A549 treated with GW870086 at 1 μM for 4 hours (cell line): ENCODE measurements at places on chromosomes 4 and X. TPM values are rescaled to one million over a fixed set of nuclear protein-coding genes. Genes with fewer than 3 reads are reported as not detected.

Gene KLB
- 0.08 to 0.15 TPM (median 0.11 TPM) in 5 replicates for total RNA-seq

Gene RS1
- total RNA-seq, result not detected in 5 replicates

Gene TMPRSS11F
- total RNA-seq, result not detected in 5 replicates

Gene GPRASP3
- total RNA-seq, result 2.4 to 4.4 TPM (median 3.2 TPM) in 5 replicates

Gene ESX1
- total RNA-seq, result 0.10 to 0.16 TPM (median 0.16 TPM) in 3 of 5 replicates, not detected in the others

Gene NEXMIF
- 0.01 to 0.02 TPM in 2 of 5 replicates, not detected in the others for total RNA-seq

Gene POU4F2
- not detected in 5 replicates for total RNA-seq
